AG04450 (cell line): ENCODE measurements at places on chromosomes 7 and 10.

GRCh38 chr10:106819490-106819889, 345.0 kb downstream of the SORCS1 start:
- DNase-seq, result no peak

DNA sequence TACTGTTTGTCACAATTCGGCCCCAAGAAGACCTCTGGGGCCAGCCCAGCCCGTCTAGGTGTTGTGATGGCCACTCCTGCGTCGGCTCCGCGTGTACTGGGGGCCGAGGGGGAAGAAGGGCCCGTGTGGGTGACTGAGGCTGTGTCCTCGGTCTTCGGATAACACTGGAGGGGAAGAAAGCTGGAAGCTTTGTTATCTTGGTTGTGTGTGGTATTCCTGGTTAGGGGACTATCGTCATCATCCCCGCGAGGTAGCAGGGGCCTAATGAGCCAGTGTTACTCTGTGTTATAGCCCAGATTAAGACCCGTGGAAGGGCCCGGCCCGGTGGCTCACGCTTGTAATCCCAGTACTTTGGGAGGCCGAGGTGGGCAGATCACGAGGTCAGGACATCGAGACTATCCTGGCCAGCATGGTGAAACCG, 854 bp downstream of the MTG1 start:
- DNase-seq, result no peak

- DNase-seq, result no peak
Observed at GRCh38 chr10:114635101-114635500, 23.0 kb downstream of the ABLIM1 start.

DNA sequence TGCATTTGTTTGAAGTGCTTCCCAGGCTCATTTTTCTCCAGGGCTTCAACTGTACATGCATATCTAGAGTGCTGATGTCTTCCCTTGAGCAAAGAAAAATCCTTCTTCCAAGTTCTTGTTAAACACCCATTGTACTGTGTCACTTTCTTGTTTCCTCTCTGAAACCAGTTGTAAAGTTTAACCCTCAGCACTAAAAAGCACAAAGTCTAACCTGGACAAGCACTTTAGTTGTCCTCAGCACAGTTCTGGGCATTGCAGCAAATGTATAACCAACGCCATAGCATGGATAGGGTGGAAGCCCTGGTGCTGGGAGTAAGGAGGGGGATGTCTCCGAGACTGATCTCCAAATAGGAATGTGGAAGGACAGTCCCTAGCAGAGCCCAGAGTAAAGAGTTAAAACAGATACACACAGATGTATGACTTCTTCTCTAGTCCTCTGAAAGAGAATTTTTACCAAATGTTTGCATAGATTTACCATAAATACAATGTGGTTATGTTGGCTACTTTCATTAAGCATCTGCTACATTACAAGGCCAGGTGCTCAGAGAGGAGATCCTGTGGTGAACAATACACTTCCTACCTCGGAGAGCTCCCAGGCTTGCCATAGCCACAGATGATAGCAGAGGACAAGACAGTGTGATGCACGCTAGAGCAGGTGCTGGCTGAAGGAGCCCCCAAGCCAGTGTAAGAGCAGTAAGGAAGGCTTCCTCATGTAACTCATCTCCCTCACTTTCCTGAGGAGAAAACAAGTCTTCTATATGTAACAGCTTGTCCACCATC, 57.0 kb downstream of the DNAJC12 start:
- DNase-seq, result no peak

DNA sequence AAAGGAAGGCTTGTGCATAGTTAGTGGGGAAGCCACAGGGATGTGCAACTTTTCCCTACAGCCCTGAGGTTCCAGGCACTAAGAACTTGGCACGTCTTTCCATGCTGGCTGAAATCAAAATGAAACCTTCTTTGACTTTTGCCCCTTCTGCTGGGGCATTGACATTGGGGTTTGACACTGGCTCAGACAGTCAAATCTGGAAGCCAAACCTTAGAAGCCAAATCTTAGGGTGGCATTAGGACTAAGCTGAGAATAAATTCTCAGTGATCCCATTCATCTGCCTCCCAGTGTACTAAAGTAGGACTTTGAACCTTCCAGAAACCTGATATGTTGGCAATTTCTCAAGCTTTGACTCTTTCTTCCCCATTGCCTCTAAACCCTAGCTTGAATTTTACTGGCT, 31.3 kb upstream of the INSYN2A start:
- DNase-seq, result no peak

- no peak for DNase-seq
Observed at GRCh38 chr7:91194841-91195240, 69.4 kb upstream of the FZD1 start.

DNA sequence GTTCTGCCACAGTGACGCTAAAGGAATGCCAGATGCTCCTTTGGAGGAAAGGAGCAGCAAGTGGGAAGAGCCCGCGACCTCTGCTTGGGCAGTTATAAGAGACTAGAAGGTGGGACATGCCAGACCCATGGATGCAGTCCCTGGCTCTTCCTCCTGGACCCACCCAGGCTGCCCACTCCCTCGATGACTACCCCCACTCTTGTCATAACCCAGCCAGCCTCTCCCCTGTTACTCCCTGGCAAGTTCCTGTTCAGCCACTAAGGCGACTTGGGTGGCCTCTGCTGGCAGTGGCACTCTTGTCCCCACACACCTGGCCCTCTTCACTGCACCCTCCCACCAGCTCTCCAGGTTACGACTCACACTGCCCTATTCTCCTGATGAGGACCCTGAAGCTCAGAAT, 33.5 kb downstream of the COL13A1 start:
- DNase-seq, result no peak

GRCh38 chr10:96387161-96387560, 28.4 kb upstream of the OPALIN start:
- no peak for DNase-seq

DNA sequence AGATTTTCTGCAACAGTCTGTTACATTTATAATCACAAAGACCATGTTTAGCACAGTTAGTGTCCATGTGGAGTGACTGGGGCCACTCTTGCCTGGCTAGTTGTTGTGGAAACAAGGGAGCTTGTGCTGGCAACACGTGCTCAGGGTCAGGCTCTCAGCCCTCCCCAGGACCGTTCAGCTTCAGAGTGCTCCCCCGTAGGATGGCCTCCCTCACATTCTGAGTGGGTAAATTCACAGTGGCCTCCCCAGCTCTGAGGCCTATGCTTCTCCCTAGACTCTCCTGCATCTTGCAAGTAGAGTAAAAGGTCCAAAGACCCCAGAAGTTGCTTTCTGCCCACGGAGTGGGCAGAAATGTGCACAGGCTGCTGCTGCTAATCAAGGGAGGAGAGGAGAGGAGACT, 122.3 kb downstream of the ADCY1 start:
- DNase-seq, result no peak

- DNase-seq, result no peak
Observed at GRCh38 chr7:105776986-105777910, 99.2 kb downstream of the ATXN7L1 start.

GRCh38 chr10:119933179-119933578, 40.6 kb downstream of the SEC23IP start:
- no peak for DNase-seq

- no peak for DNase-seq
Observed at GRCh38 chr10:124470544-124471434, 9.2 kb downstream of the LHPP start.

DNA sequence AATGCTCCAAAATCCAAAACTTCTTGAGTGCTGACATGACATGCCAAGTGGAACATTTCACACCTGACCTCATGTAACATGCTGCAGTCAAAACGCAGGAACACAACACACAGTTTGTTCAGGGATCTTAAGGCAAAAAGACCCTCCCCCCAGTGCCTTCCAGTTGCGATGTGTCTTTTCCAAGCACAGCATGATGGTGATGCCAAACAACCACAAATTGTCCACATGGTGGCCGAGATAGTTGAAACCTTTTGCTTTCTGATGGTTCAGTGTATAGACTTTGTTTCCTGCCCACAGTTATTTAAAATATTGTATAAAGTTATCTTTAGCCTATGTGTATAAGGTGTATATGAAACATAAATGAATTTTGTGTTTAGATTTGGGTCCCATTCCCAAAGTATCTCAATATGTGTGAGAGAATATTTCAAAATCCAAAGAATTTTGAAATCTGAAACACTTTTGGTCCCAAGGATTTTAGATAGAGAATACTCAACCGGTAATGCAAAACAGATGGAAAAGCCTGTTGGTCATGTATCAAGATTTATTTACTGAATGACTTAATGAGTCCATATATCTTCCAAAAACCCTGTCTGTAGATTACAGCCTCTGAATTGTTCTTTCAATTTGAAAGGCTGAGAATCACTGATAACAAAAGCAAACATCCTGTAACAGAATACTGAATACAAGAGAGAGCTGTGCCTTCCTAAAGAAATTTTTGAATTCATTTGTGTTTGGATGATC, 93.4 kb upstream of the OIT3 start:
- DNase-seq, result no peak

GRCh38 chr7:124881981-124882380, 47.6 kb downstream of the POT1 start:
- DNase-seq, result no peak

DNA sequence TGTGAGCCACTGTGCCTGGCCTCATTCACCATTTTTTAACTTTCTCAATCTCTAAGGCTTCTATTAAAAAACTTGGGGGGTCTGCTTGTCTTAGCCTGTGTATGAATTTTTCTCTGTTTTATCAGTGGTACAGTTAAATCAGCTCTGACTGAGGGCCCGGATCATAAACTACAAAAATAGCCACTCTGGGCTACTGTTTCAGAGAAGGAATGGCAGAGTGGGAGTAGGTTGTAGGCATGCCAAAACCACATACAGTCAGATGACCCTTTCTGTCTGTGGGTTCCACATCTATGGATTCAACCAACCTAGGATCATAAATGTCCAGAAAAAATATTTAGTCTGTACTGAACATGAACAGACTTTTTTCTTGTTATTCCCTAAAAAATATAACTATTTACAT, 21.3 kb downstream of the TBC1D12 start:
- DNase-seq, result peak; percentile 38

DNA sequence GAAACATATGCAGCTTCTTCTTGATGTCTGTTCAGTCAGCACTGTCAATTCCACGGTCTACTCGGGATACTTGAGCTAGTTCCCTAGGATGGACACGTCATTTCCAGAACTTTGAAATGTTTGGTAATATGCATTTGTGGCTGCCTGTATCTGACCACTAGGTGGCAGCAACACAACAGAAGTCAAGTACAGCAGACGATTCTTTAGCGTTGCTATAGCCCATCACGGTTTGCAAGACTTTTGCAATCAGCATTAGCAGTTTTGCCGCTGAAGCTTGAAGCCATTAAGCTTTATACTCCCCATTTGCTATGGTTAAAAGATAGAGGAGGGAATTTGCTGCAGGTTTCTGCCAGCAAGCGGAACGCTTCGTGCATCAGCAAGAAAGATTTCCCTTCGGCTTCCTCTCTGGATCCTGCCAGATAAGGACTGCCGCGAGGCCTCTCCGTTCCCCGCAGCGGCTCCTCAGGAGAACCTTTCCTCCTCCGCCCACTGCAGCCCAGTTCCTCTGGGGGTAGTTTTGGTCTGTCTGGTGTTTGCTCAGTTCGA, 63.5 kb downstream of the ABCC2 start:
- peak; percentile 93 for DNase-seq

DNA sequence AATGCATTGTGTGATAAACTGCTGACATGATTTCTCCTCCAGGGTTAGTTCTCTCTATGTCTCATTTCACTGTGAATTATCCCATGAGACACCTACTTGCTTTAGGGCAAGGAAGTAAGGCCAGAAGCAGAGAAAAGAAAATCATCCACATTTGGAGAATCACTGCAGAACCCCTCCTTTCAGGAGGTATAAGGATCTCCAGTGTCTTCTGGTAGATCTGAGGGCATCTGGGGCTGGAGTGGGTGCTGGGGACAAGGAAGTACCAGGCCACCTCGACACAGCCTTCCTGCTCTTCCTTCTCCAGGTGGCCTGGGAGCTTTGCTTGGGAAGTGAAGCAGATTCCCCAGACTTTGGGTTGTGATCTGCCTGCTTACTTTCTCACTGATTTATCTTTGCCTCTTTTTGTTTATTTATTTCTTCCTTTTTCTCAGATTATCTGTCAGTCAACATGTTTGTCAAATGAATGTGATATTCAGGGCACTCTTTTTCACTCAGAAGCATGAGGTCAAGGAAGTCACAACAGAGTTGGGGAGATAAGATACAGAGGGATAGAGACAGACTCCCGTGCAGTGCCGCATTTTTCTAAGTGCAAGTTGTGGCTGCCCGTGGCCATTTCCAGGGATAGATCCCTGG, 12.4 kb upstream of the CAMK2G start:
- no peak for DNase-seq

GRCh38 chr10:93054486-93054885, 6.1 kb upstream of the CYP26C1 start:
- DNase-seq, result no peak

- DNase-seq, result no peak
Observed at GRCh38 chr7:158979635-158980351, 123.4 kb downstream of the DYNC2I1 start.

DNA sequence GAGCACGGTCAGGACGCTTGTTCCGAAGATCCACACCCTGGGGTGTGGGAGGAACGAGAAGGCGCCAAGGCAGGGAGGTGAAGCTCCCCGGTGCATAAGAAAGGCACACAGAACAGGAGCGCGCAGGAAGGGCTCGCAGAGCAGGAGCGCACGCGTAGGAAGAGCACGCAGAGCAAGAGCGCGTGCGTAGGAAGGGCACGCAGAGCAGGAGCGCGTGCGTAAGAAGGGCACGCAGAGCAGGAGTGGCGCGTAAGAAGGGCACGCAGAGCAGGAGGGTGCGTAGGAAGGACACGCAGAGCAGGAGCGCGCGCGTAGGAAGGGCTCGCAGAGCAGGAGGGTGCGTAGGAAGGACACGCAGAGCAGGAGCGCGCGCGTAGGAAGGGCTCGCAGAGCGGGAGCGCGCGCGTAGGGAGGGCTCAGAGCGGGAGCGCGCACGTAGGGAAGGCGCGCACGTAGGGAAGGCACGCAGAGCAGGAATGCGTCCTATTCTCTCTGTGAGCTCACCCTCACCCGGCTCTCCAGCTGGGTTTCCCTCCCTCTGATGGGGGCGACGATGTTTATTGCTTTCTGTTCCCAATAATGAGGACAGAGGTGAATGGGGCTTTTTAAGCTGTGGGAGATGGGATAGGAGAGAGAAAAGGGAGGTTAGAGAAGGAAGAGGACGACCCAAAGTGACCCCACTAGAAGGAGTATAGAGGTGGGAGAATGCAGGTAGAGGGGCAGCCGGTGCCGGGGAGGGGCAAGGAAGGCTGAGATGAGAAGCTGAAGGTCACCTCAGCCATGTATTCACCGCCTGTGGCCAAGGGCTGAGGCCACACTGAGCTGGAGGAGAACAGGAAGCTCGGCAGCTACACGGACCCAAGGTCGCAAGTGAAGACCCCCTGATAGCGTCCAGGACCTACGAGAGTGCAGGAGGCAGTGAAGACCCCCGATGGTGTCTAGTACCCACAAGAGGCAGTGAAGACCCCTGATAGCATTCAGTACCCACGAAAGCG, 423.2 kb downstream of the PTPRN2 start:
- no peak for DNase-seq
